ENCODE measurements at places on chromosomes 6 and 20.

DNA sequence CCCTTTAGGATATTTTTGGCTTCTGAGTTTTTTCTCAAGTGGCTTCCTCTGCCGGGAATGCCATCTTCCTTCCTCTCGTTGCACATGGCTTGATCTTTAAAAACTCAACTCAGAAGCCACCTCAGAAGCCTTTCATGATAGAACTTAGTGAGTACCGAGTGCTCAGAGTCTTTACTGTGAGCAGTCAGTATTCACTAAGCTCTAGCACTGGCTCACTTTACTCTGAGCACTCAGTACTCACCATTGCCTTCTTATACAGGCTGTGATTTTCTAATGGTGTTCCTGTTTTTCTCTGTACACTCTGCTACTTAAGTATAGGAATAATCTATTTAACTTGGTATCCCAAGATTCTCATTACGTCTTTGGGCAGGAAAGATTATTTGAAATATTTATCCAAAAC is 116.2 kb downstream of the PFDN4 start:
- no peak for DNase-seq

DNA sequence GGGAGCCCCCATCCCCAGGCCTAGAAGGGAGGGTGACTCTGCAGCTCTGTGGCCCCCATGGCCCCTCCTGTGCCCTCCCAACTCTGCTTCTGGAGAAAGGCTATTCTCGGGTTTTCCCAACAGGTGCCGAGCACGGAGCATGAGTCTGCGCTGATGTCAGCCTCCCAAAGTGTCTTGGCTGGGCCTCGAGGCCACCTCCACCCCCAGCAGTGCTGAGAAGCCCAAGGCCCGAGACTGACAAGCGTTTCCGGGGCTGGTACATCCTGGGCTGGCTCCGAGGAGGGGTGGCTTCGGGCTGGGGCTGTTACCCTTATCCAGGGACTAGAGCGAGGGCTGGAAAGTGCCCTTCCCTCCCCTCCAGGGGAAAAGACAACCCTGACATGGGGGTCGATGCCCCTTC is 60.2 kb upstream of the GATA5 start:
- DNase-seq = no peak

DNA sequence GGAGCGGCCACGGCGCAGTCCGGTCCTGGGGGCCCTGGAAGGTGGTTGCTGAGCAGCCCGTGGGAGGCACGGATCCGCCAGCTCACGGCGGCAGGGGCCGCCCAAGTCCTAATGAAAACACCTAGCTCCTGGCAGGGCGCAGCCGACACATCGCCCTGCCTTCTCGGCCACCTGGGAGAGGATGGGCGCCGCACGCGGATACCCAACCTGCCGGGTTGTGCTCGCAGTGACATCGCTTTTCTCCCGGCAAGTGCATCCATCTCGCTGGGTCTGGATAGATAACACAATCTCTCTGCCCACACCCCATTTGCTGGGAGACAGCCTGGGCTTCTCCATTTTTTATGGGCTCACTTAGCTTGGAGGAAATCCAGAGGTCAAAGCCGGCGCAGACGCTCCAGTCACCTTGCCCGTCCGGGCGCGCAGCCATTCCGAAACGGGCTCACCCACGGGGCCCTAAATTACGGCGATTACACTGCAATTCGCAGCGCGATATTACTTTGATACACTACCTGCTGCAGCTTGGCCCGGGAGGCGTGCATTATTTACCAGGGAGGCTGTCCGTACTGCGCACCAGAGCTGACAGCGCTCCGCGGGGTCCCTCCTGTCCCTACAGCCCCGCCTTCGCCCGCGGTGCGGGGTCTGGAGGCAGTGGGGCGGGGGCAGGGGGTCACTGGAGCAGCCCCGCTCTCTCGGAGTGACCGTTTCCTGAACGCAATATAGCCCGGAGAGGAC is 36.2 kb upstream of the CCDC167 start:
- DNase-seq = no peak

DNA sequence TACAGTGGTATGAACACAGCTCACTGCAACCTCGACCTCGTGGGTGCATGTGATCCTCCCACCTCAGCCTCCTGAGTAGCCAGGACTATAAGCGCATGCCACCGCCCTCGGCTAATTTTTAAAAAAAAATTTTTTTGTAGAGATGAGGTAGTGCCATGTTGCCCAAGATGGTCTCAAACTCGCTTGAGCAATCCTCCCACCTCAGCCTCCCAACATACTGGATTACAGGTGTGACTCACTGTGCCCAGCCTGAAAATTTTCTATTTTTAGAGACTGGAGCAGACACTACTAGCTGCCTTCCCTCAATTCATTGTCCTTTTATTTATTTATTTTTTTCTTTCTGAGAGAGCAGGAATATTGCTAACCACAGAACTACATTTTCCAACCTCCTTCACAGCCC is 20.3 kb upstream of the GTF3C6 start:
- DNase-seq = no peak

- no peak for DNase-seq
These were observed 320.7 kb upstream of the JARID2 start for GRCh38 chr6:14925025-14925698.

GRCh38 chr6:44004625-44005506 is 122.4 kb downstream of the MRPL14 start:
- no peak for DNase-seq

- DNase-seq = no peak
These were observed 180.4 kb downstream of the ZNF217 start for GRCh38 chr20:53413186-53413631.

GRCh38 chr20:58900397-58900796 is 47.9 kb downstream of the GNAS start:
- DNase-seq = no peak

GRCh38 chr20:50551288-50551687 is 41.1 kb downstream of the PTPN1 start:
- DNase-seq = no peak

- no peak for DNase-seq
These were observed 1.6 kb upstream of the CDH22 start for GRCh38 chr20:46309945-46310344.

DNA sequence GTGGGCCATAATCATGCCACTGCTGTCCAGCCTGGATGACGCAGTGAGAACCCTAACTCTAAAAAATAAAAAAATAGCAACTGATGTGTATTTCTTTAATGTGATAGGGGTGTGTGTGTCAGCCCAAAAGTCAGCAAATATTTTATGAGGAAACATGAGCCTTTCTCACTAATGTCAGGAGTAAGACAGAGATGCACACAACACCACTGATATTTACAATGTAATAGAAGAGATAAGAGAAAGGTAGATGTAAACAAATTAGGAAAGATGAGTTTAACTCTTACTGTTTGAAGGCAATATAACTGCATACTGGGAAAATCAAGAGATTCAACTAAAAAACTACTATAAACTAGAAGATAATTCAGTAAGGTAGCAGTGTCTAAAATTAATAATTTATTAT is 100.0 kb upstream of the BEND3 start:
- no peak for DNase-seq

DNA sequence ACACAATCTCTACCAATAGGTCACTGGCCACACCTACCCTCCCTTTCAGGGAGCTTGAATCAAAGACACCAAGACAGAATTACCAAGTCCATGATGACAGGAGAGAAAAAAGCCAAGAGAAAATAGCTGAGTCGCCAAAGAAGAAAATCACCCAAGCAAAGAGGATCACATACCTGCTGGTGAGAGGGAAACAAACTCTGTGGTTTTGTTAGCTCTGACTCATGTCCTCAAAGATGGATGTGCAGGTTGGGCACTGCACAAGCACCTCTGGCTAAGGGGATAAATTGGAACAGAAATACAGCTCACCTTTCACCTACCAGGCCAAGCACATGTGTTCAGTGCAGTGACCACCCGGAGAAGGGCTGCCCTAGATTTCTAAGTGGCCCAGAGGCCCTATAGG is 114.8 kb downstream of the TFAP2A start:
- DNase-seq = no peak

GRCh38 chr6:105364243-105364642 is 38.6 kb downstream of the PREP start:
- no peak for DNase-seq

DNA sequence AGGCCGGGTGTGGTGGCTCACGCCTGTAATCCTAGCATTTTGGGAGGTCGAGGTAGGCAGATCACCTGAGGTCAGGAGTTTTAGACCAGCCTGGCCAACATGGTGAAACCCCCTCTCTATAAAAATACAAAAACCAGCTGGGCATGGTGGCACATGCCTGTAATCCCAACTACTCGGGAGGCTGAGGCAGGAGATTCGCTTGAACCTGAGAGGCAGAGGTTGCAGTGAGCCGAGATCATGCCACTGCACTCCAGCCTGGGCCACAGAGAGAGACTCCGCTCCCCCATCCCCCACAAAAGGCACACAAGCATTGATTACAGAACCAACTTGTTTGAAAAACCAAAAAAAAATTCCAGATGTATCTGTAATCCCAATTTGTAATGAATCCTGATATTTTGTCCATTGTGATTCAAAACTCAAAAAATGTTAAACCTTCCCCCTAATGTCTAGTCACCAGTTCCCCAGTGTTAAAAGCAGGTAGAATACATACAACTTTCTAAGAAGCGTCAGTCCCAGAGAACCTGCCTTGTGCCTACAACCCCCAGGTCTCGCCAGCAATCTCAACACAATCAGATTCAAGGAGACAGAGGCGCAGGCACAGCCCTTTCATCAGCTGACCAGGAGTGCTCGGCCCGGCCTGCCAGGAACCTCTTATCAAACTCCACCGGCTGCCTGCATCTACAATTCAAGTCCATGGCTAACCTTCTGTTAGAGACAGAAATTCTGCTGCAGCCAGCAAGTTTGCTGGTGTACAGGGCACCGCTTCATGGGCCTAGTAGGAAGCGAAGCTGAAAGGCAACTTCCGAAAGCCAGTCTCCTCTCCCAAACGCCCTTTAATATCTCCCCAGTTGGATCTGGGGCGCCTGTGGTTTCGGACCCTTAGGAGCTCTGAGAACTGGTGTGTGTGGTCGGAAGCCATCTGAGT is 2.1 kb downstream of the EZR start:
- no peak for DNase-seq

GRCh38 chr20:63896264-63897105 is 1.6 kb downstream of the DNAJC5 start:
- DNase-seq = peak; percentile 82

DNA sequence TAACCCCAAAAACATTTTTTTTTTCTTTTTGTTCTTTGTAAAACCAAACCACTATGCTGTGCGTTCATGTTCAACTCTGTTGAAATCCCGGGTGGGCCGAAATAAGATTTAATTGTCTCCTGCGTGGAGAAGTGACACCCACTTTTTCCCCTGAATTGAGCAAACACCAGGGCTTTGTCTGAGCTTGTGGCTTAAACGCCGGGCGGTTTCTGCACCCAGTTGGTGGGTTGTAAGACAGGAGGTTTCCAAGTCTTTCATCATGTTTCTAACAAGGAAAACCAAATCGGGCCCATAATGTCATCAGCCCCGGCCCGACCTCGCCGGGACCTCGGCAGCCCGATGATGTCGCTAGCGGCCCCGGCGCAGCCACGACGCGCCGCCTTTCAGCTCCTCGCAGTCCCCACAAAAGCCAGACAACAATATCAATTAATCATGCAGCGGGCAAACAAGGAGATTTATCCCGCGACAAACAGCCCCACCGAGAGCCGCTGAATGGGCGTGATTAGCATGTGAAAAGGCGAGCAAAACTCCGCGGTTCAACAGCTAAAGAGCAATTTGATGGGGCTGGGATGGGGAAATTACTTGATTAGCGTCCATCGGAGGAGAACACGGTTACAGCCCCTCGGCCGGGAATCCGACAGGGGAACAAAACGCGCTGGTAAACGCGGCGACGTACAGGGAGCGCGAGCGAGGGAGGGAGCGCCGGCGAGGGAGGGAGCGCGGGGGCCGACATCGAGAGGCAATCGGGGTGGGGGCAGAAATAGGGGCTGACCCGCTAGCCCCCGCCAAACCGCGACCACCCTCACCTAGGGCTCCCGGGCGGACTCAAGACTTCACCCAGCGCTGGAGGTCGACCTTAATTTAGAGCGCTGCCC is 5.3 kb downstream of the LINC00237 start:
- DNase-seq = peak; percentile 82

DNA sequence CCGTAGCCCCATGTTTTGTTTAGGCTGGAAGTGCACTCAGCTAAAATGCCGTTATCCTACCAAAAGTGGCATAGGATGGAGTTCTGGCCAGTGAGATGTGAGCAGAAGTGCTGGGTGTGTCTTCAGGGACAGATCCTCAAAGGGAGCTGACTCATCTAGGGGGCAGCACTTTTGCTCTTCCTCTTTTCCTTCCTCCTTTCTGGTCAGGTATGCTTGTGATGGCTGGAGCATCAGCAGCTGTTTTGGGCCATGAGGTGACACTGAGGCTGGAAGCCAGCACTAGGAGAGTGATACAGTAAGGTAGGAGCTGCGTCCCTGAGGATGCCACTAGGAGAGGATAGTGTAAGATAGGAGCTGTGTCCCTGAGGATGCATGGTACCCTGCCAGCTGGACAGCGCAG is 4.6 kb upstream of the OSBPL2 start:
- no peak for DNase-seq

DNA sequence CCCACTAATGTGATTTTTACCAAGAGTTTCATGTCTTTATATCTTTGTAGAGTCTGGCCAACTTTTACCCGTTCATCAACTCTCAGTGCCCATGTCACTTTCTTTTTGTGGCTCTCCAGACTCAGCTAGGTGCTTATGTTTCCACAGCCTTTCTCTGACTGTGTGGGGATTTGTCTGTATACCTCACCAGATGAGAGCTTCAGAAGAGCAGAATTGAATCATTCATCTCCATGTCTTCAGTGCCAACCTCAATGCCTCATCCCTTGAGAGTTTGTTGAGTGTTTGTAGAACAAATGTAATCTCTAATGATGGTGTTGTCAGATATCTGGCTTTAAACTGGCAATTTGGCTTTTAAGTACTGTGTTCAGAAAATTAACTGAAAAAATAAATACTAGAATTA is 16.8 kb upstream of the CCN2 start:
- DNase-seq = no peak

GRCh38 chr6:25302151-25302550 is 23.0 kb downstream of the CARMIL1 start:
- DNase-seq = no peak

- DNase-seq = no peak
These were observed 4.4 kb upstream of the OLIG3 start for GRCh38 chr6:137498481-137499190.

- DNase-seq = no peak
These were observed 28.1 kb downstream of the ARHGAP18 start for GRCh38 chr6:129681913-129682205.
